CD4-positive, alpha-beta T cell treated with Interleukin-15 for 4 hours (primary cell): ENCODE measurements at places on chromosomes 11 and 22.
A peak's percentile ranks its signal among the peaks of the same experiment; 100 is the strongest.

- DNase-seq: no peak
Observed at GRCh38 chr11:17927681-17928343, 85.0 kb downstream of the SERGEF start.

GRCh38 chr11:21588754-21589153, 604.1 kb upstream of the ANO5 start:
- no peak for DNase-seq

DNA sequence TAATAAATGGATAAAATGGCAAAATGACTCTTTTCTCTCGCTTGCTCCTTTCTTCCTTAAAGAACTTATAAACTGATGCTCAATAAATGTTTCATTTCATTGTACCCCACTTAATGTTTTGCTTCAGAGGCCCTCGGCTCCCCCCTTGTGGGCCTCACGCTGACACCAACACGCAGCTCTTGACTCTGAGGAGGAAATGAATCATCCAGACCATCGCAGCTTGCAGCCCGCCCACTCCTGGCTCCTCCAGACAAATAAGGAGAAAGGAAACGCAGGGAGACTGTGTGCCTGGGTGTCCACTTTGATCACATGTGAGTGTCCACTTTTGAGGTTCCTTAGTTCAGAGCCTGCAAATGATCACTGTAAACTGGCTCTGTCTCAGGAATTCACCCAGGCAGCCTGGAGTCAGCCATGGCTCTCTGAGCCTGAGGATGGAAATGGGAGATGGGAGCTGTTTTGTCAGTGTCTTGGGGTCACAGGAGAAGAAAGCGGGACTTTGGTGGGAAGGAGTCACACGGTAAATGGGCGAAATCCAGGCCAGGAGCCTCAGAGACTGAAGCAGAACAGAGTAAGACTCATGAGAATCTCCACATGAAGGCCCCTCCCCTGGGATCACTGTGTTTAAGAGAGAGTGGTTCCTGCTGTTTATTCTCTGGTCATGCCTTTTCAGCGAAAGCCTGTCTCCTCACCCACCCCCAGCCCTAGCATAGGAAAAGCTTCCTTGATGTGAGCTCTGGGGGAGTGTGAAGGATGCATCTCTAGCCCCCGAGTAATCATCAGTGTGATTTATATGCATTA, 96.5 kb downstream of the CWC15 start:
- DNase-seq: peak; percentile 13

DNA sequence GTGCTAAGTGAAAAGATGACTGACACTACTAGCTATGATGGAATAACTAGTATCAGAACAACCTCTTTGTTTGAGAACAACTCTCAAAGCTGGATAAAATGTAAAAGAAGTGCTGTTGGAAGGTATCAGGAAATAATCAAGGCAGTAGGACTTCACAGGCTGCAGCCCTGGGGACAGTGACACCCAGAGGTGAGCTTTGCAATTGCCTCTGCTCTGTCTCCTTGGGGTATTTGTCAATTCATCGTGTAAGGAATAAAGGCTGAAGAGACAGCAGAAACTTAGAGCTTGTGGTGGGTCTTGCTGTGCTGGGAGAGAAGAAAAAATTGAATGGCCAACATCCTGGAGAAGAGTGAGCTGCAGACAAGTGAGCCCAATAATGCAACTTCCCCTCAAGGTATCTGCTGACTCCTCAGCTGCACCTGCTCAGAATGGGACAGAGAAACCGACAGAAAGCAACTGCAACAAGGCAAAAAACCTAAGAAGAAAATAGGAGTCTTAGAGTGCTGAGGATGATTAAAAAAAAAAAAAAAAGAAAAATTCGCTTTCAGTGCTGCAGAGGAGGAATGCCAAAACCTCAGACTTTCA, 141.1 kb downstream of the RCN1 start:
- no peak for DNase-seq

- DNase-seq: no peak
Observed at GRCh38 chr11:111438846-111439520, 59.9 kb upstream of the POU2AF1 start.

GRCh38 chr11:875769-876301, 33.2 kb downstream of the TSPAN4 start:
- no peak for DNase-seq

DNA sequence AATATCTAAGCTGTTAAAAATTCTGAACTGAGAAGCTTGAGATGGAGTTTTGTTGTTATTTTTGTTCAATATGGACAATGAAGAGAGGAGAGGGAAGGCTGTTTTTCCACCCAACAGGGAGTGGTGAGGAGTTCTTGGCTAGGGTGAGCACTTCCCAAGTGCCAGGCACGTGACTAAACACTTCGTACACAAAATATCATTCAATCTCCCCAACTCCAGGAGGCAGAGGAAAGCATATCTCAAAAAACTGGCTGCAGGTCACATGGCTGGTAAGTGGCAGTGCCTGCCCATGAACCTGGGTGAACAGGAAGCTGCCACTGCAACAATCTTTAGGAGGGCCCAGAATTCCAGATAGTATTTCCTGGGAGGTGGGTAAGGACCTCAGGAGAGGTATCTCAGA, 11.6 kb downstream of the ELF5 start:
- DNase-seq: no peak

GRCh38 chr11:130278745-130279144, 36.0 kb downstream of the ZBTB44 start:
- no peak for DNase-seq

- peak; percentile 69 for DNase-seq
Observed at GRCh38 chr11:35142481-35143075, 3.6 kb downstream of the CD44 start.

DNA sequence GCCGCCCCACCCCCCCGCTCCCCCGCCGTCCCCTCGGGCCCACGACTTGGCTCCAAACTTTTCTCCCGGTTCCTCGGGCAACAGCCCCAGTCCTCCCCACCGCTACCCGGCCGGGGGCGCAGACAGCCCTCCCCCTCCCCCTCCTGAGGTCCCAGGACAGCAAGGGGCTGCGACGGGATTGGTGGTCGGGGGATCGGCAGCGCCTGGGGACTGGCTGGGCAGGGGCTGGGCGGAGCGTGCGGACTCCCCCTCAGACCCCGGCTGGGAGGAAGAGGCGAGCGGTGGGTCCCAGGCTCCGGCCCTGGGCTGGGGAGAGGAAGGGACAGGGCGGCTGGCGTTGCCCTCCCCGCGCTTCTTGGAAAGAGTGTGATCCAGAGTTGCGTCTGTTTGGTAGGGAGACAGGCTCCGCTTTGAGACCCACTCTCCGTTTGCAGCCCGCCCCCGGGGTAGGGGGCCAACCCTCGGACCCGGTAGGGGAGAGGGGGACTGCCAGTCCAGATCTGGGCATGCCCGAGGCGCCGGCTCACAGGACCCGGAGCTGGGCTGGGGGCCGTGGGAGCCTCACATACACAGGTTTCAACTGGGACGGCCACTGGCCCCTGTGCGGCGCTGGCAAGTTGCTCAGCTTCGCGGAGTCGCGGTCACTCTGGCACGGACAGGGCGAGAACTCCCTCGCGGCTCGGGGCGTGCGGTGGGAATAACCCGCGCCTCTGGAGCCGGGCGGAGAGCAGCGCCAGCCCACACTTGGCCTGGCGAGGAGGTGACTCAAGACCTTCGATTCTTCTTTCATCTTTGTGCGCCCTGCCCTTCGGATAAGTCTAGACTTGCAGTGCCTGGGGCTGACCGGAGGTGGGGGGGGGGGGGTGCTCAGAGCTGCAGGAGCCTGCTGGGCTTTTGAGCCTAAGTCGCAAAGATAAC, 999 bp downstream of the TSKU start:
- DNase-seq: no peak

DNA sequence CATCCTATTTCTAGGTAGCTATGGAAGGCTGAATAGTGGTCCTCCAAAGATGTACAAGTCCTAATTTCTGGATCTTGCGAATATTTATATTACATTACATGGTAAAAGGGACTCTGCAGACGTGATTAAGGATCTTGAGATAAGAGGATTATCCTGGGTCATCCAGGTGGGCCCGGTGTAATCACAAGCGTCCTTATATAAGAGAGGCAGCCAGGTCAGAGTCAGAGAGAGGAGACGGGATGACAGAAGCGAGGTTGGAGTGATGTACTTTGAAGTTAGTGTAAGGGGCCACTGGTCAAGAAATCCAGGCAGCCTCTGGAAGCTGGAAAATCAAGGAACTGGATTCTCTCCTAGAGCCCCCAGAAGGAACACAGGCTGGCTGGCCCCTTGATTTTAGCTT, 70.1 kb upstream of the MYOD1 start:
- DNase-seq: no peak

GRCh38 chr11:66026017-66026529, at the start of gene CATSPER1:
Gene CATSPER1 (minus strand): TSS chr11:66026479. CDS start chr11:66026379, 100 bp downstream.
- DNase-seq: no peak

DNA sequence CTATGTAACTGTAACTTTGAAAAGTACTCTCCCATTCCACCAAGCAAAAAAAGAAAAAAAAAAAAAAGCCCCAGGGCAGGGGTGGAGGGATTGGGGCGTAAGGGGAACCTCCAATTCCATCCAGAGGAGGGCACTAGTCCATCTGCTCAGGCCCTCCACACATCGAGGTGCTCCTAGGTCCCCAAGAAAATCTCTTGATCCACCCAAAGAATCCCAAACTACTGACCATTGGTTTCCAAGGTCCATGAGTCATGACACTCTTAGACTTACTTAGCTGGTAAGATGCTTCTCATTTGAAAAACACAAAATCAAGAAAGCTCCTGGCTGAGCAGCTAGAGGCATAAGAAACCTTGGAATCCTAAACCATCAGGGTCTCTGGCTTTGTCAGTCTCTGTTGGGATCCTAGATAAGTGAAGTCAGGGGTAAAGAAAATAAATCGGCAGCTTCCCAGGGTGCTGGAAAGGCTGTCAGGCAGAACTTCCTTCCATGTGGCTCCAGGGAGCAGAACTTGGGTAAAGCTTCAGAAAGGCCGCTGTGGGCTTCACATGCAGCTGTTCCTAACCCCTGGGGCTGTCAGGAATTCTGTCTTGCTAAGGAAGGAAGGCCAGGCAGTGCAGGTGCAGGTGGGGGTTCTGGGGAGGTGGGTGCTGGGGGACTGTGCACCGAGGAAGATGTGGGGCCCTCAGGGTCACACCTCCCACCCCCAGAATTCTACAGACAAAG, 49.4 kb upstream of the ADA2 start:
- no peak for DNase-seq

DNA sequence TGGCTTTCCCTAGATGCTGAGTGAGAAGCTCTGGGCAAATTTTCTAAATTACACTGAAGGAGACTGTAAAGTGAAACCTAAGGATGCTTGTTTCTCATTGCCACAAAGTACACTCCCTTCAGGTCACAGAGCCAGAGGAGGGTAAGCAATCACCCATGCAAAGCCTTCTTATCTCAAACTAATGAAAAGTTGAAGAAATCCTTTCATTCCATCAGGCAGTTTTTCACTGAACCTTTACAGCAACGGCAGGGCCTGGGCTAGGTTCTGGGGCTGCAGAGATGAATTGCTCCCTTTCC, 106.2 kb downstream of the RASSF10 start:
- no peak for DNase-seq

GRCh38 chr22:37862570-37863325, 13.5 kb downstream of the EIF3L start:
- DNase-seq: no peak

DNA sequence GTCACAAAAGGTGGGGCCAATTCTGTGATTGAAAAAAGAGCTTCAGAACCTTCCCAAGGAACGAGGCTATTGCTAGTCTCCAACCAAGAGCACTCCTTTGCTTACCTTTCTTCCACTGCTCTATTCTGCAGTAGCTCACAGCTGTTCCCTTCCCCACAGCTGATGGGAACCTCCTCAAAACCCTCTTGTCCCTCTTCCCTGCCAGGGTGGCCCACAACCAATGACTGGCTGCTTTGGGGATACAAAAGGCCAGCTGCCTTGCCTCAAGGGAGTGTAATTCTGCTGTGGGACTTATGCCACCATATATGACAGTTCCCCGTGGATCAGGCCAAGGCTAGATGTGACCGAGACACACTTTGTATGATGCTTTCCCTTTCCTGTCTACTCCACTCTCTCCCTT, 15.0 kb downstream of the KCNE3 start:
- DNase-seq: no peak

GRCh38 chr11:62883673-62884072, 3.0 kb downstream of the SLC3A2 start:
- no peak for DNase-seq

DNA sequence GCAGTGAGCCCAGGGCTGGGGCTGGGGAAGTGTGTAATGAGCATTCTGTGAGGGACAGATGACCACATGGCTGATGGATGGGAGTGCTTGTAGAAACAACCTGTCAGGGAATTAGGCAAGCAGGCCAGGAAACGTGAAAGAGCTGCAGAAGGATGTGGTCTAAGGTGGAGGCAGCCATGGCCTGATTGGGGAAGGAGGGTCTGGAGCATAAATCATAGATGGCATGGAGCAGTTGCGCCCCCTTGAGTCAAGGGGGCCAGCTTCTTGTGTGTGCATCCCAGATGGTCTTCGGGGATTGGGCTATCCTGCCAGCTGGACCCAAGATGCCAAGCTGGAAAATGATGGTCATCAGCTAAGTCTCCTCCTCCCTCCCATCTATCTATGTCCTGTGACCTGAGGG, 119.4 kb upstream of the CLPB start:
- DNase-seq: peak; percentile 19

GRCh38 chr11:33016654-33017053, 976 bp downstream of the DEPDC7 start:
- no peak for DNase-seq

DNA sequence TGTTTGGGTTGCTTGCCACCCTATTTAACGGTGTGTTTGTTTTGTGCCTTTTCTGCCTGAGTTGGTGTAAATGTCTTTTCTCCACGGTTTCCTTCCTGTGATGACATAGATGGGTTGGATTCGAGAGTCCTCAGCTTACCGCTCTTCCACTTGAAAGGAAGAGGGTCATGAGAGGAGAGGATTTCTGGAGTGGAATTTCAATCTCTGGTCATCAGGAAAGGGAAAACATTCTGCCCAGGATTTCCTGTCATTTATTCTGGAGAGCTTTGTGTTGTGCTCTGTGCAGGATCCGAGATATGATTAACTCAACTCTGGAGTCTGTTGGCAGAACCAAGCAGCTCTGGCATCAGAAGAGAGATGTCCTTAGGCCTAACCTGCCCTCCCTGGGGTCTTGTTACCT, 605.2 kb downstream of the NTM start:
- DNase-seq: no peak

GRCh38 chr11:102794382-102794781, 3.6 kb downstream of the MMP1 start:
- no peak for DNase-seq

DNA sequence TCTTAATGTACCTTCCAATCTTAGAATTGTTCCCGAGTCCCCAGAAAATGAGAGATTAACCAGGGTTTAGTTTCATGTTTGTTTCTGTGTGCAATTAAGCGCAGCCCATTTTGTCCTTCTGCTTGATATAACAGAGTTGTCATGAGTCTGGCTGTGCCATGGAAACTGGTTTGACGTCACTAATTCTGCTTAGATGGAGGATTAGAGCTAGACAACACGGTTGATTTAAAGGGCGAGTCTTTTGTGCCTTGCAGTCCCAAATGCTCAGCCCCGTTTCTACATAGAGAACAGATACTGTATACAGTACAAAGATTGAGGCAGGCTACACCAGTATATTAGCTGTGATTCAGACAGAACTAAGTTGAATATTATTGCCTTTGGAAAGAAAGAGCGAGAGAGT, 45.5 kb upstream of the ALKBH3 start:
- no peak for DNase-seq

- DNase-seq: no peak
Observed at GRCh38 chr22:17810570-17811116, 36.4 kb upstream of the BID start.

- DNase-seq: no peak
Observed at GRCh38 chr22:28949788-28950187, 66.4 kb downstream of the ZNRF3 start.

- peak; percentile 25 for DNase-seq
Observed at GRCh38 chr11:45385844-45386243, 99.7 kb upstream of the SYT13 start.

GRCh38 chr11:101470881-101471520, 112.8 kb downstream of the TRPC6 start:
- no peak for DNase-seq

GRCh38 chr11:63240791-63241379, 2.5 kb downstream of the SLC22A25 start:
- DNase-seq: no peak
